ENCODE measurements at places on chromosomes 2 and 18.

DNA sequence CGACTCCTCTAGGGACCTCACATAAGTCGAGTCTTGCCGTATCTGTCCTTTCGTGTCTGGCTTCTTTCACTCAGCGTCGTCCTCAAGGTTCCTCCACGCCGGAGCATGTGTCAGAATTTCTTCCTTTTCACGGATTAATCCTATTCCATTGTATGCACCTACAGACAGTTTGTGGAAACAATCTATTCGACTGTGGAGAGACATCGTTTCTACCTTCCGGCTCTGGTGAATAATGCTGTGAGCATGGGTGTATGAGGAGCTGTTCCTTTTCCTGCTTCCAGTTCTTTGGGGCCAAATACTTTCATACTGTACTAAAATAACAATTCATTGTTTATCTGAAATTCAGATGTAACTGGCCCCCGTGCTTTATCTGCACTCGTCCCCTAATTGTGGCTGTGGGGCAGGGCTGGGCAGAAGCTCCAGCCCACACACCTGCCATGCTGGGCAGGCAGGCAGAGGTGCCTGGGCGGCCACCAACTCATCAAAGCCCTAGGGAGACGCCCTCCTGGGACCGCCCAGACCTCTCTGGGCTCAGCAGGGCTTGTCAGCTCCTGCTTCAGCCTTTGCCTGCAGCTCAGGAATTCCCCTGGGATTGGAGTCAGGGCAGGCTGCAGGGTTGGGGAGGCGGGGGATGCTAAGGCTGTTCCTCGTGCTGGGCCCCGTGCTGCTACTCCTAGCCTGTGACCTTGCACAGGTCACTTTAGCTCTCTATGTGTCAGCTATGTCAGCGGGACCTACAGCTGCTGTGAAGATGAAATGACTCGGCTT lies 14.5 kb downstream of the GPC1 start:
- peak; percentile 20 for DNase-seq

DNA sequence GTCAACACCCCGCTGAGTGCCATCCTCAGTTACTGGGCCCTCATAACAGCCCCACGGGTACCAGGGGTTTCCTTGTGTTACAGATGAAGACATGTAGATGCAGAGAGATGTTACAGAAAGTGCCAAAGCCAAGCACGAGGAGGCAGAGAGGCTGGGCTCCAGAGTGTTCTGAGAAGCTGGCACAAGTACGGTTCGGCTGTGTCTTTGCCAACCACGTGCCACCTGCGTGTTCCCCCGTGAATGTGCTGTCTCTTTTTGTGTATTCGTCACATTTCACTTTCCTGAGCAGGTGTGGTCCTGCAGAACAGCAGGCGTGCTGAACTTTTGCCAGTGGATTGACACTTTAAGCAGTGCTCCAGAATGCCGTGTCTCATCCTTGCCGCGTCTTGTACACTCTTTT lies 124.6 kb downstream of the NCK2 start:
- no peak for DNase-seq

GRCh38 chr2:241733391-241734207 lies 831 bp upstream of the D2HGDH start:
- DNase-seq = no peak

- DNase-seq = no peak
Observed at GRCh38 chr2:190335225-190335559, 8.2 kb upstream of the INPP1 start.

GRCh38 chr2:150109912-150110311 lies 377.6 kb downstream of the RND3 start:
- DNase-seq = no peak

- DNase-seq = peak; percentile 30
Observed at GRCh38 chr2:154402213-154402612, 296.3 kb upstream of the KCNJ3 start.

GRCh38 chr2:177796654-177797415 lies 275.7 kb downstream of the PDE11A start:
- DNase-seq = peak; percentile 15

GRCh38 chr2:30974092-30974491 lies 164.1 kb downstream of the GALNT14 start:
- DNase-seq = no peak

- DNase-seq = no peak
Observed at GRCh38 chr2:27431395-27431794, 3.0 kb downstream of the NRBP1 start.

GRCh38 chr2:24576617-24577016 lies 85.6 kb downstream of the NCOA1 start:
- DNase-seq = no peak

DNA sequence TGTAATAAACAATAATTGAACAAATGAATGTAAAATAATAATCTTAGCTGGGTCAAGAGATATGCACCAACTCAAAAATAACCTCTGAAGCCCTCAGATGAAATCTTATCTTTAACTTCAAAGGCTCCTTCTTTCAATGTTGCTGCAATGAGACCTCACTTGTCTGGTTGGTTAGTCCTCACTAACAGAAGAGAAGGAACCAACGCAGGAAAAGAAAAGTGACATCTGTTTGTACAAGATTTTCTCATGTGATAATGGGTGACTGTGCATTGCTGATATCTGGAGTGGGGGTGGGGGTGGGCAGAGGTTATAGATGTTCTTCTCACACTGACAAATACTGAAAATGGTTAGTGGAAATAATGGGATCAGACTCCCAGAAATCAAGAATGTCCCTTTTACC lies 2.6 kb downstream of the SCN7A start:
- no peak for DNase-seq

GRCh38 chr2:215357660-215358059 lies 45.8 kb downstream of the ATIC start:
- no peak for DNase-seq

- DNase-seq = no peak
Observed at GRCh38 chr2:95278051-95278471, 3.8 kb downstream of the PROM2 start.

GRCh38 chr2:177072090-177072489 lies 140.5 kb upstream of the HNRNPA3 start:
- no peak for DNase-seq

DNA sequence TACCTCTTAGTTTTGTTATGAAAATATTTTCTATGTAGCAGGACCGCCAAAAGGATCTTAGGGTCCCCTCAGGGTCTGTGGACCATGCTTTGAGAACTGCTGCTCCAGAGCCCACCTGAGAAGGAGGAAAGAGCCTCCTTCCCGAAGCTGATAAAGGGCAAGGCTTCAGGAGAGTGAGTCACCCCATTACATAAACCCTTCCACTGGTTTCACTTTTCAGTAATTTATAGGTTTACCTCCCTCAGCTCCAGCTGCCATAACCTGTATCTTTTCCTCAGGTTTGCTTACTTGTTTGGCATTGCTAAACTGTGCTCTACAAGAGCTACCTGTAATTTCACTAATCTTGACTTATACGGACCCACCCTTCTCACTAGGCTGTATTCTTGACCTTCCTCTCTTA lies 6.6 kb downstream of the TTLL4 start:
- DNase-seq = no peak

DNA sequence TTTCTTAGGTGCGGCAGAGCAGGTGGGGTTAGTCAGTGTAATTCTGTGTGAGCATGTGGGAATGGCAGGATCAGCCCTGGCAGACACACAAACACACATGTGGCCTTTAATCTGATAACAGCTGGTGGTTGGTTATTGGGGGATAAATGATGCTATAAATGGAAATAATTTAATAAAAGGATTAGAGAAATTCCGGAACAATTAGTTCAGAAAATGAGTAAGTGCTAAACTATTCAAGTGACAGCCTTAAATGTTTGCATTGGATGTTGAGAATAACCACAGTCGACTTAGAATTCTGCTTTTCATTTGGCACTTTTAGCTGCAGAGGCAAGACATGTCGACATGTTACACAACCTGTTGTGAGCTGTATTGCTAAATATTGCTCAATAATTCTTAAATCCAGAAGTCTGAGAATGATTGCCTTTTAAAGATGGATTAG lies 7.2 kb downstream of the SMYD1 start:
- no peak for DNase-seq

GRCh38 chr2:9215680-9216079 lies 9.1 kb downstream of the ASAP2 start:
- DNase-seq = no peak

DNA sequence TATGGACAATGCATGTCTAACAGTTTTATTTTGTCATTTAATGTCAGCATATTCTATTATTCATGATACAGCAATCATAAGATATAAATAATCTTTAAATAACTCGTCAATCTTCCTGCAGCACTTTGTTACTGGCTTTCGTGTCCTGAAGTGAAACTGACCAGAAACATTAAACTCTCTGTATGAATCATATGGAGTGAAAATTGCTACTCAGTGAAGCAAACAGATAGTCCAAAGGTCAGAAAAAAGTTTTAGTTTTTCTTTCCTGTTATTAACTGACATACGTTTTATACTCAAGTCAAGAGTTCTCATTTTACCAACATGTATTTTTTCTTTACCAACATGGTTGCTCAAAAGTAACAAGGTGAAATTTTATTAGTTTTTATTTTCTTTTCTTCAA lies 106.8 kb upstream of the GALNT5 start:
- no peak for DNase-seq

DNA sequence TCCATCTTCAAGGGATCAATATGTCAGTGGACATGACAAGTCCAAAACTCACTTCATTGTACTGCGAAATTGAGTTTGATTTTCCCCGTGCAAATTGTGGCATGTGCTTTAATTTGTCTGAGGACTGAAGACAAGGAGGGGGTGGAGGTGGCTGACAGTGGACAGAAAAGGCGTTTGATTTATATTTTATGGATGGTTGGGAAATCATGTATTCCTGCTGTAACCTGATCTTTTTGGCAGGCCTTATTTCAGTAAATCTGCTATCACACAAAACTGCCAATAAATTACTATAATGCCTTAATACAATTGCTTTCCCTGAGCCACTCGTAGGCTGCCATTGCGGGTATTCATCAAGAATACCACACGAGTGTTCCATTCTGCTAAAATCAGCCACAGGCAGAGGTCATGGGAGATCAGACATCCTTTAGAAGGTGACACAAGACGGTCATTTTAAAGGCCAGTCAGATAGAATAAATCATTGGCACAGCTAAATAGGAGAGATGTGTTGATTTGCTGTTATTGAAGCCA lies 720.5 kb downstream of the MBD2 start:
- DNase-seq = no peak

DNA sequence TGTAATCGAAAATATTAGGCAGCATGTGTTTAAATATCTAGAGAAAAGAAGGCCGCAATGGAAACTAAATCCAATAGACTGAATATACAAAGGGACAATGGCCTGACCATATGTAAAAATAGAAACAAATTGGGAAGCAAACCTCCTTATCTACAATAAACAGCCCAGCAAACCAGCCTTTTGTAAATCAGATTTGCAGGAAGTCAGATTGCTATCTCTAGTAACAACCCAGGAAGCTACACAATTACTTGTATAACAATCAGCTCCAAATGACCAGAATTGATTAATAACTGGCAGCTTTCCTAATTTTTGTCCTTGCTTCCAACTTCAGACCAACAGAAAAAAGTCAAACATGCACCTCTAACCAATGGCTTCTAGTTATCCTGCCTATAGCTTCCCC lies 860.0 kb downstream of the CPS1 start:
- DNase-seq = no peak

- DNase-seq = peak; percentile 5
Observed at GRCh38 chr2:172021074-172021931, 21.6 kb downstream of the METAP1D start.

DNA sequence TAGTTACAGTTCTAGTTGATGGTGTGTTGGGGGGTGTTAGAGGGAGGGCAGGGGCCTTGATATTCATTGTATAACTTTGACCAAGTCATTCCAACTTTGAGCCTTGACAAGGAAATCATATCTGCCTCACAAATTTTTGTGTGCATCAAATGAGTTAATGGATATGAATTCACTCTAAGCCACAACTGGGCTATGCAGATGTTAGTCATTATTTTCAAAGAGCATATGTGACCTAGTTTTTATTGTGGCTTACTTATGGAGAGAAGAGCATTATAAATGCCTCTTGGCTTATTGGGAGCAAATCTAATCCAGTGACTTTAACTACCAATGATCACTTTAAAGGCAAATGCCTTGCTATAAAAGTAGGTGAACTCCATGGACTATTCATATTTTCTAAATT lies 250.2 kb downstream of the LPIN1 start:
- no peak for DNase-seq

GRCh38 chr18:63178971-63179370 lies 140.6 kb downstream of the BCL2 start:
- DNase-seq = no peak

GRCh38 chr2:217331523-217332416 lies 471.9 kb upstream of the TNP1 start:
- DNase-seq = no peak

GRCh38 chr18:58363767-58364540 lies 264.9 kb downstream of the ALPK2 start:
- no peak for DNase-seq

- no peak for DNase-seq
Observed at GRCh38 chr2:142291969-142292368, 161.2 kb upstream of the LRP1B start.

DNA sequence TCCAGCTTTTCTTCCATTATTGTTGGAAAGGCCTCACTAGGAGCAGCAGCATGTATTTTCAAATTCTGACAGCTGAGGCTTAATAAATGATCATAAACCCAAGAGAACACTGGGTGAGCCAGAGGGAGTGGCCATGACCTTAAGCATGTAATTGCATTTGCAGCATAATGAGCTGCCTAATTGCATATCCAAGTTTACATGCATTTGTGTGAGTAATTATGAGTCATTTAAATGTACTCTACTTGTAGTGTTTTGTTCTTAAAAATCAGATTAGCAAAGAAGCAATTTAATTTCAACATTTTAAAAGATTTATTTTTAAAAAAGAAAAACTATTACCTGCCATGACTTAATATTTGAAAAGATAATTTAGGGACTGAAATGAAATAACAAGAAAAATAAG lies 74.8 kb downstream of the NOL10 start:
- DNase-seq = peak; percentile 51

GRCh38 chr18:52682260-52682659 lies 342.3 kb downstream of the DCC start:
- DNase-seq = no peak

GRCh38 chr2:27509326-27509725 lies 12.7 kb downstream of the GCKR start:
- peak; percentile 35 for DNase-seq

DNA sequence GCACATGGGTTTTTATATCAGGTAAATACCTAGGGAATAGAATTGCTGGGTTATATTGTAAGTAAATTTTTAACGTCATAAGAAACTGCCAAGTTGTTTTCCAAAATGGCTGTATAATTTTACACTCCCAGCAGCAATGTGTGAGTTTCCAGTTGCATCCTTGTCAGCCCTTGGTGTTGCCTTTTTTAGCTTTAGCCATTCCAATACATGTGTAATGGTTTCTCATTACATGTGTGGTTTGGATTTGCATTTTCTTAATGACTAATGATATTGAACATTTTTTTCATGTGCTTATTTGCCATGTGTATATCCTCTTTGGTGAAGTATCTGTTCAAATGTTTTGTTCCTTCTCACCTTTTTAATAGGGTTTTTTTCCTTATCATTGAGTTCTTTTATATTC lies 70.8 kb downstream of the ABI2 start:
- DNase-seq = no peak

- no peak for DNase-seq
Observed at GRCh38 chr2:151490276-151490675, 80.6 kb downstream of the RIF1 start.

- DNase-seq = no peak
Observed at GRCh38 chr2:28895189-28895893, 874 bp downstream of the WDR43 start.
